ENCODE measurements at places on chromosomes 11 and 22.

- no peak for DNase-seq
Observed at GRCh38 chr11:61034111-61034510, 62.6 kb downstream of the CD6 start.

DNA sequence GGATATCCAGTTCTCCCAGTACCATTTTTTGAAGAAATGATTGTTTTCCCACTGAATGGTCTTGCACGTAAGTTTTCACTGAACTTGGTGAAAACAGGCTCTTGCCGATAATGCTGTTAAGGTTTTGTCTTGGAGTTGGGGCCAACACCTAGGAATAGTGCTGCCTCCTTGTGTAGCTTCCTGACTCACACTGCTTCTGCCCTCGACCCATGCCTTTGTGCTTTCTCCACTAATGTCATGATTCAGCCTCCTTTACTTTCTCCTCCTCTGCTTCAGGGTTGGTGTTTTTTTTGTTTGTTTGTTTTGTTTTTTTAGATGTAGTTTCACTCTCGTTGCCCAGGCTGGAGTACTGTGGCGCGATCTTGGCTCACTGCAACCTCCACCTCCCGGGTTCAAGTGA is 30.2 kb downstream of the SLC5A1 start:
- DNase-seq = no peak

- DNase-seq = no peak
Observed at GRCh38 chr11:111635706-111636045, 33.4 kb downstream of the SIK2 start.

DNA sequence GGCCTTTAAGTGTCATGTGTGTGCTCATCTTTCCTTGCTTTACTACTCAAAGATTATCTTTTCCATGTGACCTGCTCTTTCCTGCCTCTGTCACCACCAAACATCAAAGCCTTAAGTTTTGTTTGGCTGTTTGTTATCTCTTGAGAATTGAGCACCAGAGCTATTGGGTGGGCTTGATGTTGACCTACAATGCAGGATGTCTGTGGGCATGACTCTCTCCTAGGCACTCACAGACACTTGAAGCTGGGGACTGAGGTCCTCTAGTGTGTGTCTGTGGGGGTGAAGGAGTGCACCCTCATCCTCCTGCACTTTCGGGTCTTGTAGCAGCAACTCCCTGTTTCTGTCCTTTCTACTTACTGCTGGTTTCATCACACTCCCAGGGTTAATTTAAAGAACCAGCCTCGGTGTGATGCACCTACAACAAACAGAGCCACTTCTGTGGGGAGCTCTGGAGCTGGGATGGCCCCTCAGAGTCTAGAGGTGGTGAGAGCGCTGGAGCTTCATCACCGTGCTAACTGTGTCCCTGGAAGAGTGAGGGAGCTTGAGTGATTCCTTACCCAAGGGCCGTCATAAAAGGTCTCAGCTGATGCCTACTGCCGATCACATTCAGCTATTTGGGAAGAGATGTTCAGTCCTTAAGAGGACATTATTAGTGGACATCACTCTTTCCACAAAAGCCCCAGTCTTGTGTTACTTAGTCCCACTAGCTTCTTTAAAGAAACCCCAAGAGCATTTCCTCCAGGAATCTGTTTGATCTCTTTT is 56.3 kb downstream of the LRRC74B start:
- DNase-seq = no peak

DNA sequence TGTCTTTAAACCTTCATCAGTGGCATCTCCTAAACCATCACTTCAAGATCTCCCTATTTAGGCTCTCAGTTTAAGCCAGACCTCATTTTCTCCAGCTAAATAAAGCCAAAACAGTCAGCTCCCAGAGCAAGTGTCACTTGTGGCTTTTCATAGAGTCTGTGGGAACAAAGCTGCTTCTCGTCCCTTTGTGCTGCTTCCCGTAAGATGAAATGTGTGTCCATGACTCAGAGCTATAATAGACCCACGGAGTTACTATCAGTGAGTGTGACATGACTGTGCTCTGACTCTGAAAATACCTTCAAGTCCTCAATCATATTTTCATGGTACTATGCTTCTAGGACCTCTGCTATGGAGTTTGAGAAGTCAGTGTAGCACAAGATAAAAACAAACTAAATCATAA is 57.3 kb upstream of the SLN start:
- DNase-seq = no peak

DNA sequence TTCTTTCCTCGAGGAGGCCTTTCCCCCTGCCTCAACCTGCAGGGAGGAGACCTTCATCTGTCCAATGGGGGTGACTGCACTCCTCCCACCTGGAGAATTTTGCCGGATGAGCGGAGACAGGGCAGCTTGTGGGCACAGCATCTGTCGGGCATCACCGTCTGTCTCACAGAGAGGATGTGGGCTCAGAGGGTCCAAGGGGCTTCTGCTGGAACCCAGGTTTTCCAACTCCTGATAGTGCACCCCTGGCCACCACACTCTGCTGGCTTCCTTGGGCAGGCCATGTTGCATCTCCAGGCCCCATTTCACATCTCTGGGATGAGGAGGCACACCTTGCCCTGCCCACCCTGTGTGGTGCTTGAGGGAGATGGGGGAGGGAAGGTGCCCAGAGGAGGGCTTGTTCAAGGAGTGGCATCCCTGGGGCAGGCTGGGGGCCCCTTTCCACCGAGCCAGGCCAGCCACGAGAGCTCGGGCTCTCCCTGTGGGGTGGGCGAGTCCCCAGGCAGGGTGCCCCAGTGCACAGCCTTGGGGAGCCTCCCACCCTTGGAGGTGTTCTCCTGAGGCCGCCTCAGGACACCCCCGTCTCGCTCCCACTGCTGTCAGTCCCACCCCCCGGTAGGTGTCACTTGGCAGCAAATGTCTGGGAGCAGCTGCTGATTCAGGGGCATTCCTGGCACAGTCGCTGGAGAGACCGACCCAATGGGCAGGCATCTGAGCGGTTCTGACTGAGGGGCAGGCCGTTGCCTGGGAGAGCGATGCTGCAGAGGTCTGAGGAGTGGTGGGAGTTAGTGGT is 84.2 kb downstream of the MORC2 start:
- no peak for DNase-seq

- no peak for DNase-seq
Observed at GRCh38 chr11:107625685-107625989, 34.7 kb downstream of the ELMOD1 start.

Measured in HuH-7 (cell line).